ENCODE measurements at places on chromosomes 13 and 19.

DNA sequence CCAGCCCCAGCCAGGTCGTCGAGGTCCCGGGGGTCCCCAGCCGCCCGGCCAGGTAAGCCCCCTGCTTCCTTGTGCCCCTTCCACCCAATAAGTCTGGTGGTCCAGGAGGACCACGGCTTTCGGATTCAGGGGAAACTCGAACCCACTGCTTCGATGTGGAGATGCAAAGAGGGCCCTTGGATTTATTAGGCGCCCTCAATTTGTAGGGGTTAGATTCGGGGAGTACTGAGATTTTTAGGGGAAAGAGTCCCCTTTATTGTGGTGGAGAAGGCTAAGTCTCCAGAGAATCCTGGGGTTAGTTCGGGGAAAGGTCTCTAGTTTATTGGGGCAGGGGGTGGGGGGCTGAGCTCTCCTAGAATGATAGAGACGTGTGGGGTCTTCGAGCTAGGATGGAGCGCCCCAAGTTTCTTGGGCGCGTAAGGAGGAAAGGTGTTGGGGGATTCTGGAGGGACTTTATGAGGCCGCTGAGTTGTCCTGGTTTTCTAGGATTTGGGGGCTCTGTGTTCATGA, 3.8 kb upstream of the LTBP4 start:
- DNase-seq: no peak

DNA sequence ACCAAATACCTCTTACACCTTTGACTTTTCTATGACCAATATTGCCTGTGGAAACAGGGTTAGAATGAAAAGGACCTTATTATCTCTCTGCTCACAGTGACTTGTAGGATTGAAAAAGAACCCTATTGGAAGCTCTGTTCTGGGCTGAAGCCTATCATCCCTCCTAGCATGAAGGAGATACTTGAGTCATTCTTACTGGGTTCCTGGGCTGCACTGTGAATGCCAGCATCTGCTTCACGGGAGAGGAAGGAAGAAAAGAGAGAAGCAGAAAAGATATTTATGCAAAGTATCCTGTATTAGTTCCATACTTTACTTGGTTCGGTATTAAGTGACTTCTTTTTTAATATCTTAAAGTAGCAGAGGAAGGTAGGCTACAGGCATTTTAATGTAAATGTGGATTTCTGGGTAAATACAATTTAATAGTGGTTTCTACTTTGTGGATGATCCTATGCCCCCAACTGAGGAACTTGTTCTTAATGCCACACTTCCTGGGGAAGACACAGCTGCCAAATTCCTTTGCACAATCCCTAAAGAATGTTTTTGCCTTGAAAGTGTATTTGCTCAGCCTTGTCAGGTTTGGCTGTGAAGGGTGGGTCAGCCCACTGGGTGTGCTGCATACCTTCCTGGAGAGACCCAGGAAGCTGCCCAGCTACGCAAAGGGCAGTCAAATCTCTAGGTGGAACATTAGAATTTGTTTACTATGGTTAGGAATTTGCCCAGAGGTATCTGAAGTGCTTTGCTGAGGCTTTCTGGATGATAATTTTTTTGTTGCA, 13.7 kb upstream of the SCEL start:
- DNase-seq: peak; percentile 30

DNA sequence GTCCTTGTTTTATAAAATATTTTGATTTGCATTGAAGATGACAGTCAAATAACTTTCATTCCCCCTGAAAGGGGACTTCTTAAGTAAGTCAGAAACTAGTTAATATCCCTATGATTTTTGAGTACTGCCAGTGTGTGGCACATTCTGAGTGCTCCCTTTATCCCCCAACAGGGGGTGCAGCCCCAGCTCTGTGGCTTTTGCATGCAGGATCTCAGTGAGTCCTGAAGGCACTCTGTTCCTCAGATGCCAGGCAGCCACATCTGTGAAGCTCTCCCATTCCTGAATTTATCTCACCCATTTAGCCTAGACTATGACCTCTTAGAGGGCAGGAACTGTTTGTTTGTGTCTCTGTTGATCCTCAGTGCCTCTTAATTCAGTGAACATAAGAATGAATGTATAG, 123.1 kb downstream of the CDK8 start:
- peak; percentile 21 for DNase-seq

DNA sequence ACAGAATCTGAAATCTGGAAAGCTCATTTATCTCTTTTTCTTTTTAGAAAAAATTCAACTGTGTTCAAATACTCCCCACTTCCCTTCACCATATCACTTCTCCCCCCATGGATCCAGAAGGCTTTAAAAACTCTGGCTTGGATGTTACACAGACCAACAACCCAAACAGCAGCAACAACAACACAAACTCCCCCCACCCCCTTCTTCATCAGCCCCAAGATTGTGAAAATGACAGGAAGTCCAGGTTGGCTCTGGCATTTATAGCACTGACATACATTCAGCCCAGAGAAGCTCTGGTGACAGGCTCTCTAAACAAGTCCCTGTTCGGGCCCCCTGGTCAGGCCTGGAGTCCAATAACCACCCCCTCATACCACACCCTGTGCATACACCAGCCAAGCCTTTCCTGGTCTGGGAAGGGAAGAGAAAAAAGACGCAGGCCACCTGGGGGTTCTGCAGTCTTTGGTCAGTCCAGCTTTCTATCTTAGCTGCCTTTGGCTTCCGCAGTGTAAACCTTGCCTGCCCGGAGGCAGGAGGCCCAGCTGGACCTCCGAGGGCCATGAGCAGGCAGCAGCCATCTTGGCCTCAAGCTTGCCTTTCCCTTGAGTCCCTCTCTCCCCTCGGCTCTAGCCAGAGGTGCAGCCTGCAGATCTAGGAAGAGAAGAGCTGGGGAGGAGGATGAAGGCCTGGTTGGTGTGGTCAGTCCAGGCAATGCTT, 6.8 kb downstream of the CDX2 start:
- DNase-seq: no peak

DNA sequence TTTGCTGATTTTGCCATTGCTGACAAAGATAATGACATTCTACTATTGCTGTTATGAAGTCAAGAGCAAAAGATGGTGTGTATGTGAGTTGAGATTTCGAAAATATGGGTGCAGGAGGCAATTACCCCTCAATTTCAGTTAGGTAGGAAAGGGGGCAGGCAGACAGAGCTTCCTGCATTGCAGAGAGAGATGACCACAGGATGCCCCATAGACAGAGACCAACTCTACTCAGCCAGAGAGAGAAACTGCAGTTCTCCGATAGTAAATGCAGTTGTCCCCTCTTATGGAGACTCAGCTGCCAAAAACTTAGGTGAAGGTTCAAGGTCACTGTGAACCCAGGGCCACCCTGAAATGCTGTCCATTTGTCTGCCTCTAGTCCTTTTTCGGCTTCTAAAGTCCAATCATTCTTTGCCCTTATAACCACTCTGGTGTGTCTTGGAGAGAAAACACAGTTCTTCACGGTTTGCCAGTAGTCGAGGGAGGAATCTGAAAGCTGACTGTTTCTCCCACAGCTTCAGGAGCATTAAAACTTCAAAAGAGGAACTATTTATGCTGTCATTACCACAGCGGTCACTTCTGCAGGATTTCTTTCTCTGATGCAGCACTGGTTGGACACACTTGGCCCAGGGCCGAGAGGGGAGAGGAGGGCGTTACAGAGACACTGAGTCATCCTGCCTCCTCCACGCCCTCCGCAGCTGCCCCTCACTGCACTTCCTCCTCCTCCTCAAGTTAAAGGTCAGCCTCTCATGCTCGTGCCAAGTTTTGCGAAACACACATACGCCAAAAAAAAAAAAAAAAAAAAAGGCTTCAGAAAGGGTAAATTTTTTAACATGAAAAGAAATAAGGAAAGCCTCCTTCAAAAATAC, 264.3 kb downstream of the FOXO1 start:
- peak; percentile 80 for DNase-seq

- DNase-seq: no peak
Observed at GRCh38 chr19:19672816-19673215, 4.2 kb downstream of the ZNF101 start.

- DNase-seq: no peak
Observed at GRCh38 chr19:30046522-30046921, 104.5 kb downstream of the URI1 start.

GRCh38 chr19:18393836-18394235, 3.6 kb downstream of the LRRC25 start:
- DNase-seq: no peak

GRCh38 chr19:9406798-9407352, 28.5 kb downstream of the ZNF266 start:
- DNase-seq: peak; percentile 93

GRCh38 chr13:49457221-49457620, 13.1 kb downstream of the SETDB2 start:
- no peak for DNase-seq

- no peak for DNase-seq
Observed at GRCh38 chr13:49657241-49657641, 28.9 kb downstream of the ARL11 start.

GRCh38 chr13:29800687-29801086, 49.7 kb downstream of the UBL3 start:
- DNase-seq: no peak

GRCh38 chr13:40994581-40995230, 24.4 kb downstream of the ELF1 start:
- DNase-seq: no peak

DNA sequence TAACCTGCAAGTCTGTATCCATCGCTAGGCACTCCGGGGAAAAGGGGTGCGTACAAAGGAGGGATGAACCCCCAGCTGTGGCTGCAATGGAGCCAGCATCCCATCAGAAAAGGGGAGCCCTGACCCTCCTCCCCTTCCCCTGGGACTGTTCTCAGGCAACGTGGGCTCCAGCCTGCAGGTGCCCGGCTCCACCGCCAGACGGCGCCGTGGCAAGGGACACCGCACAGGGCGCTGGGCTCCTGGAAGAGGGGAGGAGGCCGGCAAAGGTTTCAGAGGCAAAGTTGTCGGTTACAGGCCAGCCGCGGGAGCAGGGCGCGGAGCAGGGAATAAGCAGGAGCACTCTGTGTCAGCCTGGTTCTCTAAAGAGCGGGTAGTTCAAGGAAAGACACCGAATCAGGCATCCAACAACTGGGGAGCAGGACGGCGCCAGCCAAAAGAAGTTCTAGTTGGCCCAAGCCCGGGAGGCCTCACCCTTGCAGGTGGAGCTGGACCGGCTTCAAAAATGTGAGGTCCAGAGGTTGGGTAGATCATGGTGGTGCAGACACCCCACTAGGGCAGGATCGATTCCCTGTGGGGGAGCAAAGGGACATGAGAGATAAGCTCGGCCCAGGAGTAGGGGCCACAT, 53.0 kb upstream of the ATP12A start:
- peak; percentile 47 for DNase-seq

GRCh38 chr19:5992756-5993155, 14.8 kb upstream of the RANBP3 start:
- no peak for DNase-seq

DNA sequence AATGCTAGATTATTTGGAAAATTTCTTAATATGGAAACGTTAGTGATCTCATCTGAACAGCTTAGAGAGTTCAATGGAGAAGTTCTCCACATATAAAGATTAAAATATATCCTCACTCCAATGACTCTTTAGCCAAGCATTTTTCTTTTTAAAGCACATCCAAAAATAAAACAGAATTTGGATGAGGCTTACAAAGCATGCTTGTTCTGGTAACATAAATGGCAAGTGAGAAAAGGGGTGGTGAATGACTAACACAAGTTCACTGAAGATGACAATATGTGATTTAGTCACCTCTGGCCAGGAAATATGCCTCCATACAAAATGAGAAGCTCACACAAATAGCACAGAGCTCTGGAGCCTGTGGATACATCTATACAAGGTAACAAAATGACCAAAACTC, 253.0 kb downstream of the PCDH20 start:
- DNase-seq: no peak

- DNase-seq: no peak
Observed at GRCh38 chr19:49907745-49908446, 11.2 kb upstream of the IL4I1 start.

DNA sequence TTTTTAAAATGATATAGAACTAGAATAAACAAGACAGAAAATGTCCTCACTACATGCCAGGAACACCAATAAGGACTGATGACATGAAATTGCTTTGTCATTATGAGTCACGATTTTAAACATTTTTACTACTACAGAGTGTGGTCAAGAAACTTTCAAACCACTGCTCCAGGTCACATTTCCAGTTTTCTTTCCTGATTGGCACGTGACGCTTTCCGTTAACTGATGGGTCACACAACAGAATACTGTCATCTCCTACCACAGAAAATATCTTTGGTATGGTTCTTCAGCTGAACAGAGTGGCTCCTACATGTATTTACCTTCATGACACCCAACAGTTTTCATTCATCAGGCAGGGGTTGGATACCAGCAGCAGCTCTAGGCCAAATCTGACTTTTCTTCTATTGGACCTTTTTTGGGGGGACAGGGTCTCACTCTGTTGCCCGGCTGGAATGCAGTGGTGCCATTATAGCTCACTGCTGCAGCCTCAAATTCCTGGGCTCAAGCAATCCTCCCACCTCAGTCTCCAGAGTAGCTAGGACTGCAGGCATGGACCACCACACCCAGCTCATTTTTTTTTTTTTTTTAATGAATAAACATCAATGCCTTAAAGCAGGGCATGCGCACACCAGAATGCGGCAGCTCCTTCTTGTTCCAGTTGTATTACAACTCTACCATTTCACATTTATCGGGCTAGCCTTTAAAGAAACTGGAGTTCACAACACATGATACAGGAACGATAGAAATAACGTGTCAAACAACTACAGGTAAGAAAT, 147.4 kb downstream of the RNF17 start:
- peak; percentile 53 for DNase-seq

GRCh38 chr13:45751885-45752284, 49.8 kb downstream of the CBY2 start:
- no peak for DNase-seq

GRCh38 chr19:4447327-4448146, 10.1 kb downstream of the UBXN6 start:
- DNase-seq: no peak

- DNase-seq: peak; percentile 50
Observed at GRCh38 chr19:17370026-17370587, 7.0 kb downstream of the PLVAP start.

GRCh38 chr19:41588497-41589209, 12.7 kb downstream of the CEACAM21 start:
- peak; percentile 53 for DNase-seq
